Transverse colon (tissue), 4 donors: ENCODE measurements at places on chromosomes 4 and X. TPM values are rescaled to one million over a fixed set of nuclear protein-coding genes. Genes with fewer than 3 reads are reported as not detected.

POU3F4 gene
- not detected for total RNA-seq

STPG2 gene
- 0.79 TPM for total RNA-seq

COL25A1 gene
- 0.14 TPM for total RNA-seq

- no peak for DNase-seq
These were observed 93.9 kb downstream of the PPP1R2C start for GRCh38 chrX:42684065-42684464.

DNA sequence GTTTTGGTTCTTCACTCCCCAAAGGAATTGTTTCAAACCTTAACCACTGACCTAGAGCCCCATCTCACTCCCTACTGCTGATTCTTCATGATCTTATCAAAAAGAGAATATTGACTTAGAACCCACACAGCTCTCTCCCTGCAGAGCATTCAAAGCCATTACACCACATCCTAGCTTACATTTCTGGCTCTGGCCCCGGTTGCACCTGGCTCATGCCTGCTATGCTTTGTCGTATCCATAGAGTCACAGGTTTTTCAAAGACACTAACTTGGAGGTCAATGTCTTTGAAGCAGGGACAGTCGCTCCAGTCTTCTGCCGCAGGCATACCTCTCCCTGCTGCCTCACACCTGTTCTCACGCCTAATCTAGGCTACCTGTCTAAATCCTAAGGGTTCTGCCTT lies 42.7 kb upstream of the FGFBP2 start:
- no peak for DNase-seq

- no peak for DNase-seq
These were observed 98.5 kb downstream of the ADGRA3 start for GRCh38 chr4:22417408-22417807.

- DNase-seq, result no peak
These were observed 184.1 kb downstream of the IL1RAPL2 start for GRCh38 chrX:104749951-104750610.
